ENCODE measurements at places on chromosomes 5 and 9.

GRCh38 chr5:146967646-146968045 lies 89.1 kb upstream of the PPP2R2B start:
- DNase-seq, result no peak

DNA sequence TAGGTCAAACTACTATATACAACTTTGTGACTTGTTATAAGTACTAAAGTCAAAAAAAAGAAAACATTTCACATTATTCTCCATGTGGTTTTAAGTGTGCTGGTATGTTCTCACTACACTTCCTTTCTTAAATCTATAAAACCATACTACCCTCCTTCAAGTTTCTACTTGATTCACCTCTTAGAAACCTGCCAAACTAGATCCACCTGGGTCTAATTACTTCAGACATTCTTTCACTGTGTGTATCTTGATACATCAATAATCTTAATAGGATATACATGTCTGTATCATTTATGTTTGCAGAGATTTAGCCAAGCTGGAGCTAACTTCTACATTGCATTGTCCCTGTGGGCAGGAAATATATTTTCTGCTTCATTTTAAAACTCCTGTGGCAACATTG lies 1012.6 kb downstream of the EFNA5 start:
- no peak for DNase-seq

GRCh38 chr9:127194881-127195713 lies 69.5 kb upstream of the GARNL3 start:
- no peak for DNase-seq

GRCh38 chr5:97383996-97384395 lies 200.9 kb upstream of the RIOK2 start:
- no peak for DNase-seq

DNA sequence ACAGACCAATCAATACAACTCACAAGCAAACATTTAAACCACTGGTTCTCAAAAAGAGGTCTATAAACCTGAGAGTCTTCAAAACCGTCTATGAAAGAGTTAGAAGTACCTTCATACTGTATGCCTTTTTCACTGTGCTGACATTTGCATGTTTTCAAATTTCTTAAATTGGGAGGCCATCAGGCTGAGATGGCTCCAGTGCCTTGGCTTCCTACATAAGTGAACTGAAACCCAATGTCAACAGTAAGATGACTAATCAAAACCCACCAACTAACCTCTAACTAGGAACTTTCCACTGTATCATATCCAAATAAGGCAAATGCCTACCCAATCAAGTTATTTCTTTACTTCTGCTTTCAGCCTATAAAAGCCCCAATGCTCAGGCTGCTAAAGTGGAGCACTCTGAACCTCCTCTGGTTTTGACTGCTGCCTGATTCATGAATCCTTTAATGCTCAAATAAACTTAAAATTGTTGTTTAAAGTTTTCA lies 35.1 kb downstream of the FAM13B start:
- peak; percentile 64 for DNase-seq

- DNase-seq, result peak; percentile 17
These were observed 22.3 kb upstream of the TLR4 start for GRCh38 chr9:117681888-117682287.

DNA sequence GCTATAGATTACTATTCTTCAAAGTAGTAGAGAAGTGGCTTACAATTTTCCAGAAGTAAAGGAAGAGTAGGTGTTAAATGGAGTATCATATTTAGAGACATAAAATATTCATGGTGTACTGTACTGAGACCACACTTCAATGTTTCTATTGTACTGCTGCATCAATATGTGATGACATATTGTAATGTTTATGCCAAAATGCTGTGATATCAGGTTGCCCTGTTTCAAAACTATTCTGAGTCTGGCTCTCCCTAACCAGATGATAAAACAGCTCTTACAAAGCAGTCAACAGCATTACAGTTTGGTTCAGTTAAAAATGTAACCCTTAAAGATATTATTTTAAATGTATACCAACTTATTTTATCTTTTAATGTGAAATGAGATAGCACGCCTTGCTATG lies 30.8 kb upstream of the ACOT12 start:
- no peak for DNase-seq

- no peak for DNase-seq
These were observed 26.2 kb downstream of the IRF1 start for GRCh38 chr5:132464156-132464939.

DNA sequence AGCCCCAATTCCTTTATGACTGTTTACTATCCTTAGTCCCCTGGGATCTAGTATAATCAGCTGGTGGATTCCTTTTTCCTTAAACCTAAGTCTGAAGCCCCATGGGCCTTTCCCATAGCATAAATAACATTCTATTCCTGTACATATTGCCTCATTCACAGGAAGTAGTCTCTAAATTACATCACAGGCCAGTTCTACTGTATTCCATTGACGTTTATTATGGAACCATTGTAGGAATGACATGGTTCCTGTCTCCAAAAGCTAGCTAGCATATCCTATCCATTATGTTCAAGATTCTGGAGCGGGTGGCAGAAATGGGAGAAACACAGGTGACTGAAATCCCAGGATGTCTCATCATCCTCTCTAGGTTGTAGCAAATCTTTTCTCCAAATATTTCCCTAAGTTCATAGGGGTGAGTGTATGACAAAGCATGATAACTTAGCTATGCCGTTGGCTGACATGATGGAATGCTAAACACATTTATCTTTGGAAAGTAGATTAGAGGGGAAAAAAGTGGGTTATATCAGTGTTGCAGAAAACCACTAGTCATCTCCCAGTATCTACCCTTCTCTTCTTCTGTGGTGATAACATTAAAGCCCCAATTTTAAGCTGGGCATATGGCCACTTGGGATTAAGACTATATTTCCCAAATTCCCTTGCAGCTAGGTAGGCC lies 140.1 kb downstream of the FGF1 start:
- DNase-seq, result no peak

DNA sequence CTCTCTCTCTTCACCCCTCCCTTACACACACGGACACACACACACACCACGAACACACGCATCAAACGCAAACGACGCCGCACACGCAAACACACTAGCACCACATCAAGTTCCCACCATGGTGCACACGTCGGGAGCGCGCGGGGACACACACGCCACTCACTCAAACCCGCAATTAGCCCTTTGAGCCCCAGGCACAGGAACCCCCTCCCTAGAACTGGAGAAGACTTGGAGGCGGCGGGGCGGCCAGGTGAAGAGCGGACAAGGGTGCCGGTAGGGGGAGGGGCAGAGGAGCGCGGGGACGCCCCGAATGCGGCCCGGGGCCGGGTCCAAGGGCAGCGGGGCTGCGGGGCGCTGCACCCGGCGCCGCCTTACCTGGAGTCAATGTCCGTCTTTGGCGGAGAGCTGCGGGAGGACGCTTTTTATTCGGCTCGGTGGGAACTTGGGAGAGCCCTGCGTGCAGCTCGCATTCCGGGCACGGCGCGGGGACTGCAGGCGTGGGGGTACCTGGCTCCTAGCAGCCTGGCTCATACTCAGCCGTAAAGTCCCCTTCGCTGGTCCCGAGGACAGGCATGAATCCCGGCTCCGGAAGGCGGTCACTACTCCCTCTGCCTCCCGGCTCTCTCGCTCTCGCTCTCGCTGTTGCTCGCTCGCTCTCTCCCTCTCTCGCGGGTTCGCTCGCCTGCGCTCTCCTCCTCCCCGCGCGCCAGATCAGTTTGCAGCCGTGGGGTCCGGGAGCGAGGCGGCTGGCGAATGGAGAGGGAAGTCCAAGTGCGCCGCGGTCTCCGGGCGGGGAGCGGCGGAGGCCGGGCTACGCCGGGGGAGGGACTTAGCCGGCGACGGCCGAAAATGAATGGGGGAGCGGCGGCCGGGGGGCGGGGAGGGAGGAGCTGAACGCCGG lies at the start of gene BRINP1:
BRINP1 (minus strand) TSS at position 755 of the 901 bp plus-strand sequence. CDS start 56,080 bp downstream, outside the sequence.
- no peak for DNase-seq

DNA sequence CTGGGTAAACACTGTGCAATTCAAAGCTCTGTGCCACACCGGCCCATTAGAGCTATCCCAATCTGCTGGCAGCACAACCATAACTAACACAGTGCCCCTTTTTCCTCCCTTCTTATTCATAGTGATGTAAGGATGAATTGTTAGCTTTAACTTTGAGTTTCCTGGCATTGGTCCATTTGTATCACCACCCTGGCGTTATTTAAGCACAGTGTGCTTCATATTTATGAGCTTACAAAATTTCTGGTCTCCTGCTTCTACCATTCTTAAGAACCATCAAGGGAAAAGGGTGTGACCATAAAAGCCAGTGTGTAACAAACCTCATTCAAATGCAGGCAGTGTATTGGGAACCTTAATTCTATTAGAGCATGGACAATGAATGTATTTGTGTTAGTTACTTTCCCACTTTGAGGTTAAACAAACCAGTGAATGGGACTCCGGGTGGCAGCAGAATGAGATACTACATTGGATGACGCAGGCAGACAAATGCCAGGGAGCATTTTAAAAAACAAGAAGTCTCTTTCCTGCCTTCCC lies 222.6 kb downstream of the TMEM161B start:
- DNase-seq, result no peak

Data from CD14-positive monocyte (primary cell).